ENCODE measurements at places on chromosomes 16 and 17.

DNA sequence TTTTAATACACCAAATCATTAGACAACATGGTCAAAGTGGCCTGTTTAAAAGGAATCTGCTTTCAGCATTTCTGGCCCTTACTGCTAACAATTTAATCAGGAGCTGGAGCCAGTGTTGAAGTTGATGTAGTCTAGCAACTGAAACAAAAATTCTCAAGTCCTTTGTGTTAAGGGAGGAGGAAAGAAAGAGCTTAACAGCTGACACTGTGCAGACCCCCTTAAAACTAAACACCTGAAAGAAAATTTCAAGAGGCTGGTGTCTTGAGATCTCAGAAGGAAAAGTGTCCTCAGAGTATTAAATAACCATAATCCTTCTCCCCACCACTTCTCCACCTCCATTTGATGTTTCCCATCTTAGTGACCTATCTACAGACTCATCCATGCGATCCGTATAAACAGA is 232.1 kb downstream of the FTO start:
- no peak for DNase-seq

DNA sequence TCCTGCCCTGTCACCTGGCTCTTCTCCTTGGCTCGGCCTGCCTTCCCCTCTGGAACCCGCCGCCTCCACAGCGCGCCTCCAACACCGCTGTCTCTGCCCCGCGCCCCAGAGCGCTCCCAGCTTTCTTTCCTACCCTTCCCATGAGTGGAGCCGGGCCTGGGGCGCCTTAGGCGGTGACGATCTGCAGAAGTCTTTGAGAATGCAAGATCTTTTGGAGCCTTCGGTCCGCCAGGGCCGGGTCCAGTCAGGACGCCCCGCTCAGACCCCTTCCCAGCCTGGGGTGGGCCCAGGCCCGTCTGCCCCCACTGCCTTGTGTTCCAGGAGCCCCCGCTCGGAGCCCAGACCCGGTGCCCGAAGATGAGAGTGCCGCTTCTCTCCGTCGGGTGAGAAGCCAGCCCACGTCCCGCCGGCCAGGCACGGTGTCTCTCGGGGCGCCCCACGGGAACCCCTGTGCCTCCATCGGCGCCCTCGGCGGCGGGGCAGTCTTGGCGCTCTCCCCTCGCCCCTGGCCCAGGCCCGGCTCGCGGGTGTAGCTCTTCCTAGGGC is 40.0 kb downstream of the MRM1 start:
- no peak for DNase-seq

DNA sequence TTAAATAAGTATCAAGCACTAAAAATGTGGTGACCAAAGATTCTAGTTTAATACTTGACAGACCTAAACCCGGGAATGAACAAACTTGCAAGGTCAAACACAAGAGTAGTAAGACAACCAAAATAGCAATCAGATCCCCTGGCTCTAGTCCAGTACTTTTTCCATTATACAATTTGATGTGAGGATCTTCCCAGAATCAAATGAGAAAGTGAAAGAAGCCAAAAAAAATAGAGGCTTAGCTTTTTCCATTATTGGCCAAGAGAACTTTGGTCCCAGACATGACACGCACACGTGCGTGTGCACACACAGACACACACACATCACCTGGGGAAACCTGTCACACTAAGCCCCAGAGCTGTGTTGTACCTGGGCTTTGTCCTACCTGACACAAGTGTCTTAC is 300.6 kb upstream of the CDH5 start:
- no peak for DNase-seq

DNA sequence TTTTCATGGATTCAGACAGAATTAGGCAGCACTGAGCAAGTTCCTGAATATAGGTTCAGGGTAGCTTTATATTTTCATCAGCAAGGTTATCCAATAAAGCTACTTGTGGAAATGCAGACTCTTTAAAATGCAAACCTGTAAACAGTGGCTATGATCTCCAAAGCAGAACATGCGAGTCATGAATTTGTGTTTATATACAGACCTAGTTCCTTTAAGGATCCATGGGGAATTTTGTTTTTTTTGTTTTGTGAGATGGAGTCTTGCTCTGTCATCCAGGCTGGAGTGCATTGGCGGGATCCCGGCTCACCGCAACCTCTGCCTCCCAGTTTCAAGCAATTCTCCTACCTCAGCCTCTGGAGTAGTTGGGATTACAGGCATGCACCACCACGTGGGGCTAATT is 14.8 kb downstream of the CLEC16A start:
- DNase-seq = no peak

- no peak for DNase-seq
Measured at GRCh38 chr16:1470481-1471251, 4.2 kb downstream of the CLCN7 start.

- DNase-seq = no peak
Measured at GRCh38 chr17:4701116-4701515, 2.8 kb downstream of the PELP1 start.

- DNase-seq = no peak
Measured at GRCh38 chr17:5675625-5676421, 91.5 kb upstream of the NLRP1 start.

- DNase-seq = no peak
Measured at GRCh38 chr17:78240012-78240655, 8.7 kb downstream of the TMEM235 start.

DNA sequence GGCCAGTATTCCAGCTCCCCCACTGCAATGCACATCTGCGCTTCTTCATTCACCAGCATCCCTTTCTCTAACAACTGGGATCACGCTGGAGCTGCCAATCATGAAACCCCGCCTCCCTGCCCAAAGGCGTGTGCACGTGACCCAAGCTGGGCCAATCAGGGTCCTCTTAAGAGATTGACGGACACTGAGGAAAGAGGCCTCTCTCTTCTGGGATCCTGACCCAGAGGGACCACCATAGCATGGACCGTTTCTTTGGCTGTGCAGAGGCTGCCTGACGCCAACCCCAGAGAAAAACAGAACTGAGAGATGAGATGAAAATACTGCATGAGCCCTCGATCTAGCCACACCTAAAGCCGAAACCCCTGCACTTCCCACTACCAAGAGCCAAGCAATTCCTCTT is 32.0 kb downstream of the COTL1 start:
- no peak for DNase-seq

DNA sequence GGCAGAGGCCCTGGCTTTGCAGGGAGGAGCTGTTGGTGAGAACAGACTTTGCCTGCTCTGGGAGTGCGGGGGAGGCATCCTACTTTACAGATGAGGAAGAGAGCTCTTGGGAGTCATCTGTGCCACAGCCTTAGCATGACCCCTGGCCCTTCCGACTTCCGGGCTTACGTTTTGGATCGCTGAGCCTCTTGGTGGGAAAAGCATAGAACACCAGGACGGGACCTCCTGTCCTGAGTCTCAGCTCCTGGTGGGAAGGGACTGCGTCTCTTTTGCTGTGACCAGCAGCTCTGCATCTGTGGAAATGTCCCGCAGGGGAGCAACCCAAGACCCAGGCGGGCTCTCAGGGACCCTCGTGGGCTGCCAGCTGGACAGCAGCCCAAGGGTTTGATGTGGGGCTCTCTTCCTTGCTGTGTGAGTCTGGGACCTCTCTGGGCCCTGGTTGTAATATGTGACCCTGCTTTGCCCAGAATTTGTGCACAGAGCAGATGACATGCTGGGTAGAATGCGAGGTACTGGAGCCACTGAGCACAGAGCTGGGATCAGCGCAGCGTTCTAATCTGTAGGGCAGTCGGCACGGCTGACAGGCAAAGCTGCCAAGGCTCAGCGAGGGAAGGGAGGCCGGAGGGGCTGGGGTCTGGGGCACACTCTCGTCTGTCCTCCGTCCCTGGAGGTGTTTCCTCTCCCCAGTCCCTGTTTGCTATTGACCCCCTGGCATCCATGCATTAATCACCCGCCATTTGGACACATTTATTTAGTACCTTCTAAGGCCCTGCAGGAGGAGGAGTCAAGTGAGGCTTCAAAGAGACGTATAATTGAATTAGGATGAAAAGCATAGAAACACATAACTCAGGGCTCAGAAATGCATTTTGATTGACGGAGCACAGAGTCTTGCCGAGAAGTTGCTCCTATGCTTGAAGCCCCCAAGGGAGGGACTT is 64.0 kb downstream of the NT5M start:
- DNase-seq = no peak

DNA sequence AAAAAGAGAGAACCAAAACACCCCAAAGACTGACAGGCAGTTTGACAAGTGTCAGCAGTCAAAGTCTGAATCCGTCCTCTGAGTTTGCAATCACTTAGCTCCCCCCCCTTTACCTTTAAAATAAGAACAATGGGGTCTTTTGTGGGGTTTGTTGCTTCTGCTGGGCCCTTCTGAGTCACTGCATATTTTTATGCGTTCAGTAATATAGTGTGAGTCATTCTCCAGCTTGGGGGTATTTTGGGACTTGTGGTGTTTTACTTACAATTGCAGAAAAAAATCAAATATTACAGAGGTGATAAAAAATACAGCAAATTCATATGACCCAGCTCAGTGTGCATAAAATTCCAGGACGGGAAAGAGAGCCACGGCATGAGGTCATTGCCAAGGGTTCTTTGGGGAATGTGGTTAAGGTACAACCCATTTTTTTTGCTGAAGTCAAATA is 120.1 kb downstream of the CYLD start:
- no peak for DNase-seq

DNA sequence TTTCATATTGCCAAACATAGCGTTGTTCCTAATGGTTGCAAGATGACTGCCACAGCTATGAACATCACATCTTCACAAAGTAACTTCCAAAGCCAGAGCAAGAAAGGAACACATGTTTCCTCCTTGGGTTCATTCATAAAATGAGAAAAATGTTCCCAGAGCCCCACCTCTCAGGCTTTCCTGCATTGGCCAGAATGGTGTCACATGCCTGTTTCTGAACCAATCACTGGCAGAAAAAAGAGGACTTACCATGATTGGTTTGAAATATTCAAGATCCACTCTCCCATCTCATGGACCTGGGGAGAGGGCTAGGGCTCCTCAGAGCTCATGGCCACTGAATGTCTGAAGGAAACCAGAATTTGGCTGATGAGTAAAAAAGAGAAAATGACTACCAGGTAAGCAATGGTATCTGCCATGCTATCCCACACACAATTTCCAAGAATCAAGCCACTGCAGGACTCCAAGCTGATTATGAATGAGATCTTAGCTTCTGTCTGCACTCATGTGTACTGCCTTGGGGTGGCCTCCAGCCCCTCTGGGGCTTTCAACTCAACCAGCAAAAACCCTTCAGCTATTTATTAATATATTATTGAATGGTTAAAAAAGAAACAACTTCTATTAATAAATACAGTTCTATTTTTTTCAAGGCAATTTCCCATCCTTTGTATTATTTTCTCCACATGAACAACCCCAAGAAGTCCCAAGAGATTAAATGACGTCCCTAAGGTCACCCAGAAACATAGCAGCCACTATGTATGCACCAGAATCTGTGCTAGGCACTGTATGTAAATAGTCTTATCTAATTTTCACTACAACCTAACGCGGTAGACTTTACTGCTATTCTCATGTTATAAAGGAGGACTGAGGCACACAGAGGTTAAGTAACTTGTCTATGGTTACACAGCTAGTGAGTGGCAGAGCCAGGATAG is 61.4 kb upstream of the TMC5 start:
- no peak for DNase-seq

DNA sequence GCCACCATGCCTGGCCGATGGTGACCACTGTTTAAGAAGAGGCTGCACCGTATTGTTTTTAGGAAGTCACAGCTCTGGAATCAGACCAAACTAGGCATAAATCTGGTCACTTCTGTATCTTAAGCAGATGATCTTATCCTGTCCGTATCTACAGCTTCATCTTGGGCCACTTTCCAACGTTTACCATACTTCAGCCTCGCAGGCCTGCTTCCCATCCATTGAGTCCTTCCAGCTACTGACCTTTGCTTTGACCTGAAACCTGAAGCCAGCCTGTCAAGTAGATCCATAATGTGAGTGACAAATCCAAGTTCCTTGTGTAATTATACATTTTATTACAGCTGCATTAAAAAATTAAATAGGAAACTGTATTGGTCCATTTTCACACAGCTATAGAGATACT is 1033.0 kb downstream of the CDH11 start:
- no peak for DNase-seq

DNA sequence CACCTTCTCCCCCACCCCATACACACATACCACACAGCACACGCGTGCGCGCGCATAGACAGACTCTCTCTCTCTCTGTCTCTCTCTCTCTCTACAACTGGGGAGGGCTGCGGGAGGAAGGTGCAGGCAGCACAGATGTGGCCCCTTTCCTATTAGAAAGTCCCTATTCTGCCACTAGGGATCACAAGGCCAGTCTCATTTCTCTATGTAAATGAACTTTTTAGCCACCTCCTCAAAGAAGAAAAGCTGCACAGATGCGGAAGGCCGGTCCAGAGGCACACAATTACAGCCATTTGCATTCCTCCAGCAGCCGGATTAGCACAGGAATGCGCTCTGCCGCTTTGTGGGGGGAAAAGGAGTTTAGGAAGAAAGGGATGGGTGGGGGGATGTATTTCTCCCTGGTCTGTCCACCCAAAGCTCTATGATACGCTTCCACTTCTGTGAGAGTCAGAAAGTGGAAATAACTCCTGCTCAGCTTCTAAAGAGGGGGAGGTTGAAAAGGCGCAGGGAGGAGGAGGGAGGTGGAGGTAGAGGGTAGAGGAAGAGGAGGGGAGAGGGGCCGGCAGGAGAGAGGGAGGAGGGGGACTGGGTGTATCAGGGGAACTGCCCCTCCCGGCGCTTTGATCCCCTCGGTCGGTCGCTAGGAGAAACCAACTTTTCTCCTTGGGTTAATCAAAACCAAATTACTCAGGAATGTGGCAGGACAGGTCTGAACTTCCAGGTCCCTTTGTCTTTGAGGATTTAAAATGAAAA is 11.7 kb downstream of the ZFHX3 start:
- DNase-seq = no peak

- no peak for DNase-seq
Measured at GRCh38 chr17:37292429-37293139, 83.2 kb upstream of the C17orf78 start.

DNA sequence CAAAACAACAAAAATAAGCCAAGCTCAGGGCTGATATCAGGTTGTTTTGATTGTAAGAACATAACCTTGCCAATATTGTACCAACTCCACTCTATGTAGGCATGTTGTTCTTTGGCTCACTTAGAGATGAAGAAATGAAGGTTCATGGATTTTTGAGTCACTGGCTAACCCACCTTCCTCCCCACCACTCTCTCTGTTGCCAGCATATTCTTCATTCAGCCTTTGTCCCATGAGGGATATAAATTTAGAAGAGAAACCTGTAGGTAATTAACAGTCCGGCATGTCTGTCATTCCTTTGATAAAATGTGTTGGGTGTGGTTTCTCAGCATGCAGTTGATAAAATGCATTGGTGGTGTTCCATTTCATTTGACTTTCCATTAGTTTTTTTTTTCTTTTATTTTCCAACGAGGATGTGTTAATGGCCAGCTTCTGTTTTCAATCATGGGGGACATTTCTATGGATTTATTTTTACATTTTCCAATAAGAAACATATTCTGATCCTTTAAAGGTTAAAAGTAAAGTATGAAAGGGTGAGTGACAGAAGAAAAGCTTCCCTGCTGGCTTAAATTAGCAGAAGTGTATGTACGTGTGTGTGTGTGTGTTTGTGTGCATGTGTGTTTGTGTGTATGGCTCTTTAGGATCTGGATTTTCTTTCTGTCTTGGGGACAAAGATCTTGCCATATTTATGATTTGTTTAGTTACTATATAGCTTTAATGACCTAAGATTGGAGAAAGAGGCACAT is 166.2 kb upstream of the KCNJ16 start:
- DNase-seq = no peak

GRCh38 chr16:86970279-86970678 is 346.9 kb downstream of the C16orf95 start:
- DNase-seq = no peak
